ENCODE measurements at places on chromosomes 2 and 18.

GRCh38 chr2:189819297-189819704, 35.1 kb downstream of the PMS1 start:
- DNase-seq, result no peak

GRCh38 chr2:691821-692761, 14.9 kb upstream of the TMEM18 start:
- no peak for DNase-seq

DNA sequence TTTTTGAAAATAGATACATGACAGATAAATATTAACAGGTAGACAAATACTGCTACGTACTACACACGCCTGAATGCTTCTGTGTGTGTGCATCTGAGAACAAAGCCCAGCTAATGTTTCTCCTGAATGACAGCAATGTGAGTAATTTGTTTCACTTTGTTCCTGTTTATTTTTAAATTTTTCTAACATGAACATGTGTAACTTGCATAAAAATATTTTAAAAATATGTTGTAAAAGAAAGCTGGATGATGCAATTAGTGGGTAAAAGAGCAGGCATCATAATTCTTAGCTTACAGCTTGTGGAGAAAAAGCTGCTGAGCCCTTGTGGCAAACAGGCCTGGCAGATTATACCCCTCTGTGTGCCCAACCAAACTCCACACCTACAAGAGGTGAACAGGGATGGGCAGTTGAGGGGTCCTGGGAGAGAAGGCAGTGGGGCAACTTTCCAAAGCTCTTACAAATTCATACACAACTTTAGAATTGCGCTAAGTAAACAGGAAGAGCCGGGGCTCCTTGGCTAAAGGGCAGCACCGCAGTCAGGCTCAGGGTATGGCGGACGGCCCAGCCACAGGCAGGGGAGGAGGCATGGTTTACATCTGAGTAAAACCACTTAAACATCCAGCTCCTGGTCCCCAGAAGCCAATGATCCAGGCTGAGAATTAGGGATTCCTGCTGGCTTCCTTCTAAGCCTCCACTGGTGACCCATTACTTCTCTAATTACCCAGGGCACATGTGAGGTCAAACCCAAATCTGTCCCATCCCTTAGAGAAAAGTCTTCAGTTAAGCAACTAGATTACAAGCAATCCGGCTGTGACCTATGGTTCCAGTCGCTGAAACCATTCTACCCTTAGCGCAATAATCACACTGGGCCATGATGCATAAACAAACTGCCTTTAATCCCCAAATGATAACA, 14.0 kb downstream of the PXDN start:
- no peak for DNase-seq

DNA sequence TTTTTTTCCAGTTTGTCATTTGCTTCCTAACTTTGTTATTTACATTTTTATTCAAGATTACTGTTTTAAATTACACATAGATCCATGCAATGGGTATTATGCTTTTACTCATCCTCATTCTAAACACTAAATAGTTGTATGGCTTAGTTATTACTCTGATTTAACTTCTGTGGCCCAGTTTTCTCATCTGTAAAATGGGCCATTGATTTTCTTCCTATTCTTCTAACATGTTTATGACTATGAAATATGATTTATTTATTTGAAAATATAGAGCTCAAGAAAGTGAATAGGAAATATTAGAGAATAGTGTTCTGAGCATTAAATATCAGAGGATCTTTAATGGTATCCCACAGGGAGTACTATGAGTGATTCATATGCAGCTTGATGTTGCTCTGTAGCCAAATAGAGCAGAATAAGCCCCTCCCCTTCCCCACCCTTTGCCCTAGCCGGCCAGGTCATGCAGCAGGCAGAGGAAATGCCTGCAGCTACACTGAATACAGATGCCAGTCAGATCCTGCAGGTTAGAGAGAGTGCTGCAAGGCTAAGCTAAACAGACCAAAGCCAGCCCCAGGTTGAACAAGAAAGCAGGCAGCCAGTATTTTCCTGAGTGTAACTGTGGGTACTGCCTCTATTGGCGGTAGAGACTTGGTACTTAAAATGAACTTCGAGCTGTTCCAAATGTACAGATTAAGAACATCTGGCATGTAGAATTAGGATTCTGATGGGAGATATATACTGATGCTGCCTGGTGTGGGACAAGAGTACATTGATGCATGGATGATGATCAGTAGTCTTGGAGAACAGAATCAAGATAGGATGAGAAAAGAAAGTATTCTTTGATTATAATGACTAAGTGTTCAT, 11.7 kb upstream of the ACYP2 start:
- peak; percentile 69 for DNase-seq
